RPMI8226 (cell line): ENCODE measurements at places on chromosomes 2 and 18.

- DNase-seq, result no peak
Observed at GRCh38 chr2:111903930-111904439, 5.6 kb downstream of the MERTK start.

DNA sequence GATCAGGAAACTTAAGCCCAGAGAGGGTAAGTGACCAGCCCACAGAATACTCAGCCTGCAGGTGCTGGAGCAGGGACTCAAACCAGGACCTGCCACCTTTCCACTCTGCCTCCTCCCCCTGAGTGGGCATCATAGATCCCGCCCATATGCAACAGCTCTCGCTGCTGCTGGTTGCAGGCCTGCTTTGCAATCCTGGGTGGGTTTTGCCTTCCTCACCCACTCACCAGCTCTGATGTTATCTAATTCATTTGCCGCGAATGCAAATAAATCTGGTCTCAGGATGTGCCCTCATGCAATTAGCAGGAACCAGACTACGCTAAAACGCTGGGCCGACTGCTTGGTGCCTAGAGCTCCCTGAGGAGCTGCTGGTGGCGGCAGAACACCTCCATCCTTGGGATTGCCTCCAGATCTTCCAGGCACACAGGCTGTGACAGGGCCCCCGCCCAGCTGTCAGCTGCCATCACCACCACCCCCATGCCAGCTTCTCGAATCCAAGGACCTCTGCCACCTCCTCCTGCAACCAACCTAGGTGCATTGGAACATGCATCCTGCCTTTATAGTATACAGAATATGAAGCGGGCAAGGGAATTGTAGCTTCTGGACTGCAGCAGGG, 28.8 kb downstream of the CNGA3 start:
- no peak for DNase-seq

GRCh38 chr2:46780801-46781445, 134.7 kb downstream of the MCFD2 start:
- no peak for DNase-seq

DNA sequence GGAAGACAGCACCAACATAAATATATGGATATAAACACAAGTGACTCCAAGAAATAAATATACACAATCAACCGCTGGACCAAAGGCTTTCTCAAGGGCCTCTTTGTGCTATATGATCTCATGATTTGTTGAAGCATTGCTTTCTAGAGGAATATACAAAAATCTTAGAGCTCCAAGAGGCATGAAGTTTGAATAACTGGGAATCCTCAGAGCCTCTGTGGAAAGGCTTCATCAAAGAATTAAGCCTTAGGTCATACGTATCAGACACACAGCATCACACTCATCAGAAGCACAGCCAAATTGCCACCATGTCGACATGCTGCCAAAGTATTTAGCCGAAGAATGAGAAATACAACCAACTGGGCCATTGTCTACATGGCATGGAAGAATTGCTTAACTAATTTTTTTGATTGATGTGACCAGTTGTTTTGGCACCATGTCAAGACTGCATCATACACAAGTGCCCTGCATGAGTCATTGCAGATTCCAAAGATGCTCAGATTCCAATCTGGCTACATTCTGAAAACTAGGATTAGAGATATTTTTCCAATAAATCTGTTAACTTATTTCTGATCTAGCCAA, 860.6 kb upstream of the ZEB2 start:
- no peak for DNase-seq

DNA sequence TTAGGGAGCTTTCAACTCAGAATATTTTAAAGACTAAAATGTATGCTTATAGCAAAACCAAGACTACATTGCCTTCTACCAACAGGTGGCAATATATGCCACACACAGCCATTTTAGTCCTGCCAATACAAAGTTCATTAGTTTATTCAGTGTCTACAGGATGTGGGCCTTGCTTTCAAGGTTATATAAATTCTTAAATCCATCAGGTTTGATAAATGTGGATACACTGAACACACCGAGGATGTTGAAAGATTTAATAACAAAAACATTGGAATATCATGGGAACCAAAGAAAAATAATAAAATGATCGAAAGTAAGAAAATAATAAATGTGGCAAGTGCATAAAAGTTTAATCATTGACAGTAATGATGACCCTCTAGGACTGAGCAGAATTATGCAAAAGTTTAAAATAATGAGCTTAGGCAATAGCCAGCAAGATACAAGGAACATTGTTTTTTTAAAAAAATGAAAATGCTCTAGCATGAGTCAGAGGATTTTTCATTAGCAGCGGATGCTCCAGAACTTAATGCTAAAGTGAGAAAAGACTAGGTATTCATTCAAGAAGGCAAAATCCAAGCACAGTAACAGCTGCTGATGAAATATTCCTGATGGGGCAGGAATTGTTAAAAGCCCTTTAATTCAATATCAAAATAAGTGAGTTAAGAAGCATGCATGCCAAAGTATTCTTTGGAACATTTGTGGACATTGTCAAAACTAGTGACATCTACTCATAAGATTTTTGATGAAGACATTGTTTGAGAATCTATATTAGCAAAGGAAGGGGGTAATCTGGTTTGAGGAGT, 14.2 kb downstream of the SCN9A start:
- DNase-seq, result peak; percentile 57

DNA sequence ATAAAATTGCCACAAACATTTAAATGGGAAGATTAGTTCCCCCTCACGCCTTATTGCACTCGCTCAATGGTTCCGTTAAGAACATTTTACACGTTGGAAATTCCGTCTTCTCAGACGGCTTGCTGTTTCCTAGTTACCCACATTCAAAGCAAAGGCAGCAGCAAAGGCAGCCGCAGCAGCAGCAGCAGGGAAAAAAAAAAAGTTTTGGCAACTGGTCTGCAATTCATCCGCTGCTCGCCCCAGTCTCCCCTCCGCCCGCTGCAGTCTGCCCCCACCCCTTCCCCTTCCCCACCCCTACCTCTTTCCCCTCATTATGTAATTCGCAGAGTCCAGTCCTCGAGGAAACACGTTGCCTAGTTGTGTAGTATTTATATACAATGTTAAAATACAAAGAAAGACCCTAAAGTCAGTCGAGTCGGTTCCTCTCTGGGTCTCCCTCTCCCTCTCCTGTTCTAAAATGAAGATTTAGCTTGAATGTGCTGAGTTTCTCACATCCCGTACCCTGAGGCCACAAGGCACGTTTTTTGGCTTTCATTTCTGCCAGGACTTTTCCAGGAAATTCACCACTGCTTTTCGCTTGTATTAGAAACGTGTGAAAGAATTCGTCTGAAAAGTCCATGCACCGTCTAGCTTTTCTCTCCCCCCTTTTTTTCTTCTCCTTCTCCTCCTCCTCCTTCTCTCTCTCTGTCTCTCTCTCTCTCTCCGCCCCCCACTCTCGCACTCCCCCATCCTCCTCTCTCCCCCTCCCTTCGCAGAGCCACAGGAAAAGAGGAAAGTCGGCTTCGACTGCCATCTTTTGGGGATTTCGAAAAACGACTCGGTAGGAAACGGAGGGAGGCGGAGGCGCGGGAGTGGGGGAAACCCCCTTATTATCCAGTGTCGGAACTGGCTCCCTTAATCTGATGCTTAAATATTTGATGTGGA, 140.0 kb downstream of the MEIS1 start:
- no peak for DNase-seq

DNA sequence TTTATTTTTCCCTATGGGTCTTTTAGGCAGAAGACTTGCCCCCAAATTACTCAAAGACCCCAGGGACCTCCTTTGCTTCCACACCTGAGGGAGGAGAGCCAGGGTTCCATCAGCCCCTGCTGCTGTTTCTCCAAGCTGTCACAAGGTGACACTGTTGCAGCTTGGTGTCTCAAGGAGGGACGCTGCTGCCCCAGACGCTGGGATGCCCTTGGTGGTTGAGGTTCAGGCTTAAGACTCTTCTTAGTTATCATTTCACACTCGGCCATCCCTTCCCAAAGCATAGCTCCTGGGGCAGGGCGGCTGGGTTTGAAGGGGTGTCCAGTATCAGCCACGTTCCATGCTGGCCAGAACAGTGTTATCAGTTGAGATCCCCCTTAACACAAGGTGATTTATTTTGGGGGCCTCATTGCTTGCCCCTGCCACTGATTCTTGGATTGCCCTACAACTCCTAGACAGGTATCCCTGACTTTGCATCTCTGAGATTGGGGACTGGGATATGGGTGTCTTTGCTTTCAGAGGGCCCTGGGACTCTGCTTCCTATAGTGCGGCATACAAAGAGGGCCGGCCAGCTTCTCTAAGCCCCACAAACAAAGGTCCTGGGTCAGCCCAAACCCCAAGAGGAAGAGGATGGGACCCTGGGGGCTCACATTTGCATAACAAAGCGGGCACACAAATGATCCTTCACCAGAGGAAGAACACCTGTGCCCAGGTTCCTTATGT, 22.7 kb downstream of the GPR55 start:
- DNase-seq, result peak; percentile 56

GRCh38 chr2:230097424-230097823, 28.7 kb upstream of the SLC16A14 start:
- DNase-seq, result no peak

DNA sequence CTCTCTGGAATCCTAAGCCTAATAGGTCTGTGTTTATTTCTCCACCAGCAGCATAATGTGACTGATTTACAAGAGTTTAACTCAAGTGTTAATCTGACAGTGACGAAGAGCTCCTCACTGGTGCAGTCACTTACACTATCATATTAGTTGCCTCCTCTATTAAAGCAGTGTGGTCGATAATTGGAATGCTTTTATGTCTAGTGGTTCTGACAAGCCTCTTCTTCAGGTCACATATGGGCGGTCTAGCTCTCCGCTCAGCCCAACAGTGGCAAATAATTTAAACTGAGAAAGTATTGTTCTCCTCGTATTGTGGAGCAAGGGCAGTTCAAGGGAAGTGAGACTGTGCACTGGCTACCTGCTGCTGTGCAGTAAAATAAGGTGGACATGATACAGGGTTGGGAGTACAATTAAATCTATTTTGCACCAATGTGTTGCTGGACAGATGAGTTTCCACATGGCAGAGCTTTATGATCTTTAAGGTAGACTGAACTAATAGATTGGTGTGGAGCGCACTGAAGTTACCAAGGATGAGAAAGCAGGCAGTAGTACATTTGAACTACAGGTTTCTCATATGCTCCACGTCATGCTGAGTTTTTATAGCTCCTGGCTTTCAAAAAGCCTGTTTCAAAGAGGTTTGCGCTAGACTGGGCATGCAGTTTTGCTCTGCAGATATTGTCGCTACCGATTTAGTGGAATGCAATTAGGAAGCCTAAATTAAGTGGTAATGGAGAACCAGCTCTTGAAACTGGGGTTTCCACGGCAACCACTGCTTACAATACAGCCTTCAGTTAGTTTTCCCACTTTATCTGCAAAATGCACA, 151.7 kb upstream of the POU3F3 start:
- no peak for DNase-seq

- DNase-seq, result no peak
Observed at GRCh38 chr2:46976556-46977279, 61.1 kb upstream of the MCFD2 start.

GRCh38 chr2:239715606-239716005, 309.5 kb downstream of the NDUFA10 start:
- DNase-seq, result no peak

GRCh38 chr2:44642123-44642857, 280.5 kb downstream of the CAMKMT start:
- no peak for DNase-seq

DNA sequence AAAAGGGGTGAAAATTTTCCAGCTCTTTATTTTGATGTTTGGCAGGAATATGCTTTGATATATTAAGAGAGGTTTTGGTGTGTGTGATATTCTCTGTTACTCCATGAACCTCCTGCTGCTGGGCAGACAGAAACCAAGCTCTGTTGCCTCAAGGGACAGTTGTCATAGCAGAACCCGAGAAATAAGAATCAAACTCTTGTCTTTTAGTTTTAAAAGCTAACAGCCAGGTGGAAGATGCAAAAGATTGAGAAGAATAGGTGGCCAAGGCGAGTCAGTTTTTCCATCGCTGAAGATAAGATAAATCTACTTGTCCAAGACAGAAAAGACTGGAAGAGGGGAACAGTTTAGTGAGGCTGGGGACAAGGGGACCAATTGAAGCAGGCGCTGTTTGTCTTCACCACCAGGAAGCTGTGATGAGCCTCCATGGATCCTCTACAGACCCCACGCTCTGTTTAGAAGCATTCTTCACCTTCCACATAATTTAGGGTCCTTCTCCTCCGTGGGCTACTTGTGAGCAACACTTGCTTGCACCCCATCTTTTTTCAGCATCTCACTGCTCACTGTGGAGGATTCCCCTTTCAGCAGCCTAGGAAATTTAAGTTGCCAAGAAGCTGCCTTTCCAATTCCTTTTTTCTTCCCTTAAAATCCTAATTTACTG, 23.9 kb downstream of the PMAIP1 start:
- no peak for DNase-seq

DNA sequence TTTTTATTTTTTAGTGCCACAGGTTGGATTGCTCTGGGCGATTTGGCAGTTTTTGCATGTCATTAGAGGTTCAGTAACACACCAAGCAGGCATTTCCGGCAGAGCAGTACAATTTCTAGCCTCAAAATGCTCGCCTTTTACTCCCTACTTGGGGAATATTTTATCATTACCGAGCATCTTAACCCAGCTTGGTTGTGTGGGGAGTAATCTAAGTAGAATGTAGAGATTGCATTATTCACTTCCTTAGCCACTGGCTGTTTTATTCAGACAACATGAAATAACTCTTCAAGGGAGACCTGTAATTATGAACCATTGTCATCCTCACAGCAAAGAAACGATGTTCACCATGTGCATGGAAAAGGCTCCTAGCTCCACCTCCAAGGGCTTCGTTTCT, 13.1 kb downstream of the GRP start:
- no peak for DNase-seq

GRCh38 chr2:31032475-31032874, 105.8 kb downstream of the GALNT14 start:
- no peak for DNase-seq

DNA sequence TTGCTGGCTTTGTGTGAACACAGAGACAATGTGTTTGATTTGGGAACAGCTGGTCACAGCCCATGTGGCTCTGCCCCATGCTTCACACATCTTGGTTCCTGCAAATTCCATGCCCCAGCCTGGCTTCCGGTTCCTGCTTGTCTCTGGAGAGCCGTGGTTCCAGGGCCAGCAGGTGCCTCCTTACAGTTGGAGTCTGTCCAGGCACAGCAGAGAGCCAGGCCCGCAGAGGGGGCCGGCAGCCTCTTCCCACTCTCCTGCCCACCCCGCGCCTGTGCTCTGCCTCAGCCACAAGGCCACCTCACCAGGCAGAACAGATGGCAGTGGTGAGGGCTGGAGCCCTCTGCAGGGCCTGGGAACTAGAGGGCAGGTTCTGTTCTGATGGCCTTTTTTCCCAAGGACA, 81.5 kb downstream of the LDLRAD4 start:
- no peak for DNase-seq

- no peak for DNase-seq
Observed at GRCh38 chr2:54956111-54956627, 94.1 kb downstream of the RTN4 start.

DNA sequence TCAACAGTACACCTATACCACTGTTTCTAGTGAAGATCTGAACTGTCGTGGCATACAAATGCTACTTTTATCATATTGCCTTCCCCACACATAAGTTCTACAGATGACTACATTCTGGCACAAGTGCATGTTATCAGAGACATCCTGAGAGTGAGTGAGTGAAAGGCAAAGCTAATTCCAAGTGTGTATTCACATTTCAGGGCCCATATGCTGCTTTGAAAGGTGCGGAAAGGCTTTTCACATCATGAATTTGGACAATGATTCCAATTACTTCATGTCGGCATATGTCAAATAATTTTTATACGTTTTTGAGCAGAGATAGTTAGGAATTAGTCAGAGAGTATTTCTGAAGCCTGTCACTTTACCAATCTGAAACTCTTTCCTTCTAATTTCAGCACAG, 101.7 kb downstream of the GAREM1 start:
- DNase-seq, result no peak
